NCI-H1694 (cell line): ENCODE measurements at places on chromosomes 13 and 19.

GRCh38 chr13:32949820-32950219, 66.4 kb upstream of the KL start:
- no peak for DNase-seq

DNA sequence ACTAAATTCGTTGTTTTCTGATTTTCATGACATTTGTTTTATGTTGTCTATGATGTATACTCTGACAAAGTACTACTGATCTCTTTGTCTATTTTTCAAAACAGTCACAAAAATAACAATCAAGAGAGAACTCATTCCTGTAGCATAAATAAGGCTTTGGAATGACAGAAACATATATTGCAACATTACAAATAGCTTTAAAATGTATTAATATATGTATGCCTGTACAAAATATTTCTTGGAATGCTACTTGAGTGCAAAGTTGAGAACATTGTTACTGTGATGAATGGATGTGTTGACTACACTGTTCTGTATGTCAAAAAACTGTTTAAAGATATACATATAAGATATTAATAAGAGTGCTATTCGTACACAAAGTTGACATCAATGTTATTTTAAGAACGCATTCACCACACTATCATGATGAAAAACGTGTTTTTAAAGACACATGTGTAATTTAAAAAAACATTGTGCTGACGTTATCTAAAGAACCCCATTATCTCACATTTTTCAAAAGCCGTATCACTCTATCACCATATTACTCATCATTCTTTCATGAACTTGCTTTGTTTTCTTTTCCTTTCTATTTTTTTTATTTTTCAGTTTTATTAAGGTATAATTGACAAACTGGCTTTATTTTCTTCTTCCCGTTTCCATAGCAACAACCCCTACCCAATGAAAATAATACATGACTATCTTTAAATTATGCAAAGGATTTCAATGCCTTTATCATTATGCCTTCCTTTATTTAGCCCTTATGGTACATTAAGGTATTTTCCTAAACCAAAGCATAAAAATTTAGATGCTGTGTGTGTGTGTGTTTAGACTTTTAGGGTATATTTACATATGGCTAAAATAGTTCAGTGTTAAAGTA, 918.8 kb downstream of the SLITRK1 start:
- DNase-seq, result no peak

GRCh38 chr13:50244713-50245574, 229.7 kb downstream of the KCNRG start:
- DNase-seq, result no peak

DNA sequence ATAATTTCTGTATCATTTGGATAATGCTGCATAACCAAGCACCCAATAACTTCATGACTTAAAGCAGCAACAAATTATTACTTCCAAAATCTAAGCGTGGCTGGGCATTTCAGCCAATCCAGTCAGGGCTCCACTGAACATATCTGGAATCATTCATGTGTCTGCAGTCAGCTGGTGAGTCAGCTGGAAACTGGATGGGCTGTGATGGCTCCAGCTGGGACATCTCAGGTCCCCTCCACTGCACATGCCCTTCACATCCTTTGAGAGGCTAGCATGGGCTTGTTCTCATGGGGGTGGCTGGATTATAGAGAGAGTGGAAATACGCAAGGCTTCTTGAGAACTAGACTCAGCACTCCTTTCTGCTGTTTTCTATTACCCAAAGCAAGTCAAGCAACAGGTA, 961.9 kb downstream of the DIAPH3 start:
- no peak for DNase-seq

GRCh38 chr19:34364462-34364829, 550 bp upstream of the GPI start:
- no peak for DNase-seq

DNA sequence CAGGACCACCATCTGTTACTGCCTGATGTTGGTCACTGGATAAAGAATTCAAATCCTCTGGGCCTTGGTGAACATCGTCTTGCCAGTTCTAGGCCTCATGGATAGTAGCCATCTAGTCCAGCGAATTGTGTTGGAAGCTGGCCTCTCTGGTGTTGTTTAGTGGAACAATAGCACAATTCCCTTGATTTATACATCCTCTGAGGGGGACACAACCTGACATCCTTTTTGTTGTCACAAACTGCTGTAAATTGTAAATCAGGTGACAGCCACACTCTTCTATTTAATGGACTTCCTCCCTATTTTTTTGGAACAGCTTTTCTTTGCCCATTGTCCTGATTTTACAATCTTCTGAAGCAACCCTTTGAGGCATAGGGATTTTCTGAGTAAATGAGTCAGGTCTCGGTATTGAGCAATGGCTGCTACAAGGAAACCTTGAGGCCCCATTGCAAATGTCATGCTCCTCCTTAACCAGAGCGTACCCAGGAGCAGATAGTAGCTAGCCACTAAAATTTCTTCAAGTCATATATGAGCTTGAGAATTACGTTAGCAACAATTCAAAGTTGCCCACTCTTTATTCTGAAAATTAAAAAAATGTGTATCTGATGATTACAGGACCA, 263.3 kb downstream of the COG6 start:
- no peak for DNase-seq

DNA sequence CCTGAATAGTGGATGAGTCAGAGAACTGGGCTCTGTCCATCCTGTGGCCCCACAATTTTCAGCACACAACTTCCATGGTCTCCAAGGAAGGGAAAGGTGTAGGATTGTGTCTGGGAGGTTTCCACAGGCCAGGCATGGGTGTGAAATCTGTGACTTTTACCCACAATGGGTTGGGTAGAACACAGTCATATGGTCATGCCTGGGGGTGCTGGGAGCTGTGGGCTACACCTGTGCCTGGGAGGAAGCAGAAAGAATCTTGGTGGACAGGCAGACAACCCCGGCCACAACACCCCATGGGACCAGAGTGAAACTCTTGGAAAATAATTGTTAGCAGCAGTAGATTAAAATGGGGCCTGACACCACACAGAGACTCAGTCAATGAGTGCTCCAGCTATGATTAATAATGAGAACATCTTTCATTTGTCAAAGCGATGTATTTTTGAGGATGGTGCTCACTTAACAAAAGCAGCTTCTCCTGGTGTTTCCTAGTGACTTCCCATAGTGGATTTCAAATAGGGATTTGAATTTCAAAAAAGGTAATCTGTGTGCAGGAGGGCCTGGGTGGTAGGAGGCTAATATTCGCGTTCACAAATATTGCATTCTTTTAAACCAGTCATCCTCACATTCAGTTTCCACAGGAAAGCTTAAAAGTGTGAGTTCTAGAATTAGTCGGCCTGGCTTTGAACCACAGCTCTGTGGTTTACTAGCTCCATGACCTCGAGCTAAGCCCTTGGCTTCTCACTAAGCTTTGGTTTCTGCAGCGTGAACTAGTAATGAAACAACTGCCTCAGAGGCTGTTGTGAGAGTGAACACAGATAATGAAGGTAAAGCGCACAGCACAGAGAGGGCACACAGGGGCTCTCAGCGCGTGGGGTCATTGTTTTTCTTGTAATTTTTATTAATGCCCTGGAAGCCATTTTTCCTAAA, 89.3 kb upstream of the UQCRFS1 start:
- no peak for DNase-seq

GRCh38 chr13:45362939-45363338, 22.0 kb upstream of the TPT1 start:
- no peak for DNase-seq

DNA sequence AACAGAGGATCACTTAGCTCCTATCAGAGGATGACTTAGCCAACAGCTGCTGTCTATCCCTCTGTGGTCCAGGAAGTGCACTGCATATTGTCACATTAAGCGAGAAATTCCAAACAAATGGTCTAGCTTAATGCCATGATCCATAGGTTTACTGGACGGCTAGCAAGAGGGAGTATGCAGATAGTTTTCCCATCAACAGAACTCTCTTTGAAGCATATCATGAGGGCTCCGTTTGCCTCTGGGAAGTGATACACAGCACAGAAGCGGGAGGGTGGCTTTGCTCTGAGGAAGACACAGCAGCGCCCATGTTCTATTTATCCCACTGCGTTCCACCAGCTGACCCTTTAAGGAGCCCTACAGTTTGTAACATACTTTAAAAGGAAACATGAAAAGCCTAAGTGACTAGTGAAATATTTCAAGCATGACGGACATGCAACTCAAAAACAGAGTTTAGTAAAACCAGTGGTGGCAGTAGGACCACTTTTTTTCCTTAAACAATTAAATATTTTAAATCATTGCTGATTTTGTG, 52.7 kb downstream of the COL4A1 start:
- no peak for DNase-seq

- DNase-seq, result no peak
Observed at GRCh38 chr13:93406136-93406535, 179.5 kb downstream of the GPC6 start.

- DNase-seq, result no peak
Observed at GRCh38 chr19:31344403-31344802, 4.8 kb downstream of the TSHZ3 start.

- no peak for DNase-seq
Observed at GRCh38 chr19:29467824-29468401, 57.9 kb upstream of the VSTM2B start.

- no peak for DNase-seq
Observed at GRCh38 chr19:23254141-23254910, 4.1 kb upstream of the ZNF724 start.

GRCh38 chr13:50677258-50677657, 166.2 kb downstream of the DLEU7 start:
- no peak for DNase-seq
